ENCODE measurements at places on chromosomes 4 and X.
A peak's percentile ranks its signal among the peaks of the same experiment; 100 is the strongest.

DNA sequence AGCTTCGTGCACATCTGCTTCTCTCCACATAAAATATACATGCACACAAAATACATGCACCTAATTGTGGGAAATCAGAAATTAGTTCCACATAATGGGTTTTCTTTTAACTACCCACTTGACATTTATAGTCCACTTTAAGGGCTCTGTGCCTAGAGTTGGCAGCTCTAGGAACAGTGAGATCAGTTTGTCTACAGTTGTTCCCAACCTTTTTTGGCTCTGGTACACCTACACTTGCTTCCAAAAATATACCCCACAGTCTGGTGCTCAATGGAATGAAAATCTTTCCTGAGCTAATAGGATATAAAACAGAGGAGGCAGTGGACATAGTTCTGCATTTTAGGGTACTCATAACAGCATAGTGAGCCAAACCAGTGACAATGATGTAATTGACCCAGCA lies 36.1 kb downstream of the HDAC8 start:
- no peak for ATAC-seq

DNA sequence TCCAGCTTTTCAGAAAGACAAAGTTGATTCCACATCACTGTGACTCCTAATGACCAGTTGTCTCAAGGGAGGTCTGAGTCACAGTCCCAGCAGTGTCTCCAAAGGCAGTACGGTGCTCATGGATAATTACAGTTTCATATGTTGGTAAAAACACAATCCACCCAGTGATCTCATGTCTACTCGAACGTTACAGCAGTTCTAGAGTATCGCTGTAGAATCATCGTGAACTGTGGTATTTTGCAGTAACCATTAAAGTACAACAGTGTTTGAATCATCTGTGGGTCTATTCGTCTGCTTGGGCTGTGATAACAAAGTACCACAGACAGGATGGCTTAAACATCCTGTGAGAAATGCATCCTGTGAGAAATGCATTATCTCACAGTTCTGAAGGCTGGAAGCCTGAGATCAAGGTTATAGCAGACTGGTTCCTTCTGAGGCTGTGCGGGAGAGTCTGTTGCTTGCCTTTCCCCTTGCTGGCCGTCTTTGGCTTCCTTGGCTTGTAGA lies 121.1 kb upstream of the SORBS2 start:
- ATAC-seq, result no peak

GRCh38 chr4:48578132-48578968 lies 88.3 kb downstream of the ZAR1 start:
- ATAC-seq, result peak; percentile 93

DNA sequence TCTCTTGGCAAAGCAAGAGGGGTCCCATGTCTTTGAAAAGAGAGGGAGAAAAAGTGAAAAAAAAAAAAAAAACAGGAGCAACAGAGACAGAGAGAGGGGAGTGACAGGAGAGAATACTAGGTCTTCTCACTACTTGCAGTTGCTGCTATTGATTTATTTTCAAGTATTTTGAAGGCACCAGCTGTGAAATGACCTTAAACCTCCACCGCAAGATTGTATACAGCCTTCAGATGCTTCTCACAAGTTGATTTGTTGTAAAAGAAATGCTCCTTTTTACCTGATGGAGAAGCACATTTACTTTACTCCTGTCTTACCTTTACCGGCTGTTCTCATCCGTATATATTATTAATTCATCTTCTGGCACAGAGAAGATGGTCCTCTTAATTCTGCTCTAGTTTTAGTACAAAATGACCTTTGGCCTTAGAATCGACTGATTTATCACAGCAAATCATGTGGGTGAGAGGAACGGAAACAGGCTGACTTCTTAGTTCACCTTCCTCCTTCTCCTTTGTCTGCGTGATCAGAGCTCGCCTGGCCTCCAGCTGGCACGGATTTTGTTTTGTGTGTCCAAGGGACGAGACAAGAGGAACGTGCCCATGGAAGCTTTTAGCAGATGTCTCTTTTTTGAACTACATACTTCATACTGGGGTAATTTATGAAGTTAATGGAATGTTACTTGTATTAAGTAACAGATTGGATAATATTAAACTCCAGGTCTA lies 82.4 kb upstream of the PACRGL start:
- ATAC-seq, result no peak

DNA sequence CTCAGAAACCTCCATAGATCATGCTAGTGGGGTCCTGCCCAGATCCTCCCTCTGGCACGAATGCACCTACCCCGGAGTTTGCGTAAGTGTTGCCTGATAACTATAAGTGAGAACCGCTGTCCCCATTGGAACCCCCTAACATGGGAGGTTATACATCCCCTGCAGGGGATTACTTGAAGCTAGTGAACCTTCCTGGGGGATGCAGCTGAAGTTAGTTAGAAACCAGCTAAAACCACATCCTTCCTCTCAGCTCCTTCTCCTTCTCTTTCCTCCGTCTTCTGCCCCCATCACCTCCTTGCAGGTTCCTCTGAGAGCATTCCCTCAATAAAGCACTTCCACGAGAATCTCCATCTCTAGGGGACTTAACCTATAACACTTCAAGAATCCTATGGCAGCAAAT lies 95.0 kb downstream of the ZNF827 start:
- no peak for ATAC-seq

DNA sequence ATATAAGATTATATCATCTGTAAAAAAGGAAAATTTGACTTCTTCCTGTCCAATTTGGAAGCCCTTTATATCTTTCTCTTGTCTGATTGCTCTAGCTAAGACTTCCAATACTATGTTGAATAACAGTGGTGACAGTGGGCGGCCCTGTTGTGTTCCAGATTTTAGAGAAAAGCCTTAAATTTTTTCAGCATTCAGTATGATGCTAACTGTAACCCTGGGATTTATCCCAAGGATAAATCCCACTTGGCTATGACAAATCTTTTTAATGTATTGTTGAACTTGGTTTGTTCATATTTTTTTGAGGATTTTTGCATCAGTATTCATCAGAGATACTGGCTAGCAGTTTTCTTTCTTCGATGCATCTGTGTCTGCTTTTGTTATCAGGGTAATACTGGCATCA lies 217.2 kb upstream of the ARSJ start:
- no peak for ATAC-seq

- ATAC-seq, result no peak
These were observed 10.8 kb downstream of the CXCL8 start for GRCh38 chr4:73751166-73751565.

DNA sequence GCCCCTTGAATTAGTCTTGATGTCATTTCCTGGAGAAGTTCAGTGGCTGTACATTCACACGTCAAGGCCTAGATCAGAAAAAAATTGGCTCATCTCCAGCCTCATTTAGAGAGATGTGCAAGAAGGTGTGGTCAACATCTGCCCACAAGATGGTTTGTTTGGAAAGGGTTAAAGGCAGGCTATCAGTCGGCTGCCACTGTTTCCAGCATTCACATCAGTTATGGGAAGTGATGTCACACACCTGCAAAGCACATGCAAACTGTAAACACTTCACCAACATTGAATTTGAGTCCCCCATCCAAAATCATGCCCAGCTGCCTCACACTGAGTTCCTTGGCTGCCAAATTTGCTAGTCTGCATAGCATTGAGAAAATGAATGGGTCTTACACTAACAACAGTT lies 498.3 kb upstream of the INTU start:
- ATAC-seq, result no peak

GRCh38 chr4:137572163-137572562 lies 39.9 kb upstream of the PCDH18 start:
- ATAC-seq, result no peak

DNA sequence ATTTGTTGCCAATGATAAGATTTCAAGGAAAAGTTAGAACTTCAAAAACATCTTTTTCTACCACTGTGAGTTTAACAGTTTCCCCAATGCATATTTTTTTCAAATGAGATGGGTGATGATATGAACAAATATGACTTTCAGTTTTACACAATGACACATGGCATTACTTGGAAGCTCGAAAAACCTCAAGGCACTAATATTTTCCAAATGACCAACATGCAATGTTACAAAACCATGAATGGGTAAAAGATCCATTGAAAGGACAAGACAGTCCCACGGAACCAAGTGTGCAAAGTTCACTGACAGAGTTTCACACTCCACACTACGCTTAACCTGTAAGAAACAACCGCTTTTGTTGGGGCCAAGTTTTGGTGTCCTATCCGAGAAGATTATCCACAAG lies 84.5 kb downstream of the CD99L2 start:
- ATAC-seq, result no peak

DNA sequence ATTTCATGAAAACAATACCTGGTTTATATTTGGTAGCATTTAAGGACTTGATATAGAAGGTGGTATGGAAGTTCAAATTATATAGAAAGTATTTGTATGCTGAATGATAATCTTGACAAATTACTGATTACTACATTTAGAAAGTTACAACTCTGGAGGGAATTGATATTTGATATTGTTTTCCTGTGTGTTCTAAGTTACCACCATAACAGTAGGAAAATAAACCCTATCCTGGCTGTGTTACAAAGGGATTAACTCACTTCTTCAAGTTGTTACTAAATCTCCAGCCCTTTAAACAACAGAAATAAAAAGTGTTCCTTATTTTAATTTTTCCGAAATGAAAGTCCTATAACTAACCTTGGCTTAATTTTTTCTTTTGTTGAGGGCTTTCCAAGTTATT lies 36.6 kb downstream of the FHL1 start:
- ATAC-seq, result no peak

- no peak for ATAC-seq
These were observed 812.9 kb downstream of the FSTL5 start for GRCh38 chr4:161350946-161351345.

DNA sequence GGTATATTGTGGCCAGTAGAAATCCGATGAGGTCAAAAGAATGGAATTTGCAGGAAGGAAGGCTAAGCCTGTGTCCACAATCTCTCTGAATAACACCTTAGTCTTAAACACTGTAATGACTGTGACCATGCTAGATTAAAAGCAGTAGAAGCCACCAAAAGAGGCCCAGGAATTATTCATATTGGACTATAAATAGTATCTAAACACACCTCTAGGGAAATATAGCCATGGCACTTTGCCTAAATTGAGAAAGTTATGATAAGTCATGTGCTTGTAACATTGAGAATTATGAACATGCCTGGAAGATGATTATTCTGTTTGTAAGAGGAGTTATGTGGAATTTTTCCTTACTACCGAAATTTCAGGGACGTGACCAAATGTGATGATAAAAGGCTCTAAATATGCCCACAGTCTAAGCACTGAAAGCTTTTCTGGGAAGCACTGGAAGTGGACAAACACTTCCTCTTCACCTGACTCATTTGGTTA lies 298.5 kb downstream of the KCTD8 start:
- ATAC-seq, result no peak

DNA sequence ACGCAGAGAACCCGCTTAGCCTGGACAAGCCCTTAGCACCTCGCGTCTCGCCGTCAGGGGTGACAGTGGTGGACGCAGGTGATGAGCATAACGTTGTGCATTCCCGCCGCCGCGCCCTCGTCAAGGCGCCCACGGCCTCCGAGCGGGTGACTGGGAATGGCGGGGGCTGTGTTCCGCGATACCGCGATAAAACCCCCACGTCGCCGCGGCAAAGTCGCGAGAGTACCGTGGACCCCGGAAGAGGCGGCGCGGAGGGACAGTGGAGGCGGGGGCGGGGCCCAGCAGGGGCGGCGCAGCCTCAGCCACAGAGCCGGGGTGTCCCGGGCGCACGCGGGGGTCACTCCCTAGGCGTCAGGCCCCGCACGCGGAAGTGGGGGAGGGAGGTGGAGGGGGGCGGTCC lies 53.8 kb downstream of the ZFYVE28 start:
- no peak for ATAC-seq

Measured in SK-N-SH treated with all-trans-retinoic acid at 6 μM for 48 hours (cell line).